Right renal pelvis (tissue), 4 donors: ENCODE measurements at places on chromosomes 16 and 17.

- no peak for DNase-seq
Measured at GRCh38 chr16:27304881-27305745, 8.7 kb upstream of the IL4R start.

DNA sequence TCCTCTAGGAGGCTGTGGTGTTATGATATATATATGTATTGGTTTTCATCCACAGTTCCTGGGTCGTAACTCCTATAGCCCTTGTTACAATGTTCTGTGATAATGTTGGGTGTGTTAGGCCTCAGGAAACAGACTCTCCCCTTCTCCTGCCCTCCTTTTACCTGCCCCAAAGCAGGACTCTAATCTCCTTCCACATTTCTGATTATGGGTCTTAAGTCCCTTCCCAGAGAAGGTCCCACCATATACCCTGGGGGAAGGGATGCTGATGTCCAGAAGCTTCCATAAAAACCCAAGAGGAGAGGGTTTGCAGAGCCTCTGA, 450 bp upstream of the C1QBP start:
- DNase-seq = no peak

GRCh38 chr17:32266051-32266388, 388 bp downstream of the RHBDL3 start:
- DNase-seq = no peak

DNA sequence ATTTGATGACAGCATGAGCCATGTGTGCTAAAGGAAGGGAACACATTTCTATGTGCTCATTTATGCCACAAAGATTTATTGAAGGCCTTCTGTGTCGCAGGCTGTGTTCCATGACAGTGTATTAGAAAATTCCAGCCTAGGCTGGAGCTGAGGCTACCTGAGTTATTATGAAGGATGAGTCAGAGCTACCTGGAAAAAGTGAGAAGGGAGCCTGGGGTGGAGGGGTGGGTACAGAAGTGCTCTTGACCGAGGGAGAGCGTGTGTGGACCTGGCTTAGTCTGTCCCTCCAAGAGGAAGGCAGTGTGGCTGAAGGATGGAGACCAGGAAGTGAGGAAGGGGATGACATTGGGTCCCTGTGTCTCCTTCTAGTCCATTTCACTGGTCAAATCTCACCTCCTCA, 98.3 kb downstream of the N4BP1 start:
- no peak for DNase-seq

DNA sequence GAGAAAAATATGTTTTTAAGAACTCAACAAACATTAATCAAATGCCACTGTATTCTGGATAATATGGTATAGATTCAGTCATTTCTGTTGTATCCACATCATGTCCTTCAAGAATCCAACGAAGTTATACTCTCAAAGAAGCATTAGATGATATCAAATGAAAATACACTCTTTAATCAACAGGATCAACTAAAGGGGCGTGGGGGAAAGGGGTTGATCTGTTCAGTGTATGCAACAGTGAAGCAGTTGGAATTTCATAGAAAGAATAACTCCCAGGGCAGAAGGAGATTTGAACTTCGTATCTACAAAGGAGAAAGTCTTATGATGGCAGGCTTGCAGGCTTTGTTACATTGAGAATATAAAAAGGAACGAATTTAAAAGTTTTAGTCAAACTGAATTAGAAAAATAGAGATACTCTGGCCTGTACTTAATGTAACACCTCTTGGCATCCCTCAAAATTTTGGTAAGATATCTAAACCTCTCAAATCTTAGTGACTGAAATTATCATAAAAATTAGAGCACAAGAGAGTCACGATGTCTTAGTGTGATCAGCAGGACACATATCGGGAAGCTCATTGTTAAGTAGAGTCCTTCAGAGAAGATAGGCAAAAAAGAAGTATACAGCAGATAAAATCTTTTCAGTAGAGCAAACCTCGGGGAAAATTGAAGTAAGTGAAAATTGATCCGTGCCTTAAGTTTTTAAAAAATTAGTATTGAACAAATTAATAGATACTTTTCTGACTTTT, 431.4 kb downstream of the KCNJ18 start:
- no peak for DNase-seq
